ENCODE measurements at places on chromosomes 5 and 9.
A peak's percentile ranks its signal among the peaks of the same experiment; 100 is the strongest.

DNA sequence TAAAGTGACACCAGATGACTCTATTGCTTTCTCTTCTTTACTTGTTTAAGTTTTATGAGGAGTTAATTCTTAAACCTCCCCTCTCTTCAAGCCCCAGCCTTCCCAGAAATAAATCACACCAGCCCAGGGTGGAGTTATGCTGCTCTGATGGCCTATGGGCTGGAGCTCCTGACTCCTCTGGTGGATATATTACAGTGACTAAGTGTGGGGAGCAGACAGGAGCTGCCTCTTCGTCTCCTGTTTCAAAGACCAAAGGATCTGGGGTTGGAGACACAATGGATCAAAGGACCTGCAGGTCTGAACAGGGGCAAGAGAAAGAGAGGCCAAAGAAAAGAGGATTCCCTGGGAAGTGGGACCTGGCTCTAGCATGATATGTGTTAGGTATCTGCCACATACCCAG lies 312.0 kb upstream of the MSX2 start:
- DNase-seq, result no peak

GRCh38 chr9:133255371-133256135 lies 19.4 kb downstream of the ABO start:
- DNase-seq, result no peak

DNA sequence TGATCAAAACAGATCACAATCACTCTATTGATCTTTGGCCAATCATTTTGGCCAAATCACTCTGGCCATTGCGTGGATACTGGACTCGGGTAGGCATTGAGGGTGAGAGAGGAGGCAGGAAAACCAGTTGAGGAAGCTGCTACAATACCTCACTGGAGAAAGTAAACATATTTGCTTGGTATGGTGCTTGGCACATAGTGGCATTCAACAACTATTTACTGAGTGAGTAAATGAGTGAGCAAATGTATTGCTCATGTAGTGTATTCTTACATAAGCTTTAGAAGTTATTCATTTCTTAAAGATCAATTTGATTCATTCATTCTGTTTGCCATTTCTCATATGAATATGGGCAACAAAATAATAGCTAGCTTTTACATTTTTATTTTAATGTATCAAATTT lies 4.0 kb upstream of the DEPDC1B start:
- DNase-seq, result no peak

DNA sequence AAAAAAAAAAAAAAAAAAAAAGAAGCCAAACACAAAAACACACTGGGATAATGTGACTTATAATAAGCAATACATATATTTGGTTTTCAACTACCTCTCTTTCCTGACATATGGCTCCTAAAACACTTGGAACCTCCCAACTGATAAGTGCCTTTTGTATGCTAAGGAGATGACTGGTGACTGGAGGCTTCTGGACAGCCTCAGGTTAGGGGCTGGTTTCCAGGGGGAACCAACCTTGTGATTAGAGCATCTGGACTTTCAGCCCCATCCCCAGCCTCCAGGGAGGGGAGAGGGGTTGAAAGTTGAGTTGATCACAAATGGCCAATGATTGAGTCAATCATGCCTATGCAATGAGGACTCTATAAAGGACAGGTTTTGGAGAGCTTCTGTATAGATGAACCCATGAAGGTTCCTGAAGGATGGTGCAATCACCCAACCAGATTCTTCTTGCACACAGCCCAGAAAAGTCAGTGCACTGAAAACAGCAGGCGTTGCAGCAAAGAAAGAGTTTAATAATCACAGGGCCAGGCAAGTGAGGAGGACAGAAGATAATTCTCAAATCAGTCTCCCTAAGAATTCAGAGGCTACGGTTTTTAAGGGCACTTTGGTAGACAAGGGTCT lies 276.7 kb downstream of the AUH start:
- no peak for DNase-seq

DNA sequence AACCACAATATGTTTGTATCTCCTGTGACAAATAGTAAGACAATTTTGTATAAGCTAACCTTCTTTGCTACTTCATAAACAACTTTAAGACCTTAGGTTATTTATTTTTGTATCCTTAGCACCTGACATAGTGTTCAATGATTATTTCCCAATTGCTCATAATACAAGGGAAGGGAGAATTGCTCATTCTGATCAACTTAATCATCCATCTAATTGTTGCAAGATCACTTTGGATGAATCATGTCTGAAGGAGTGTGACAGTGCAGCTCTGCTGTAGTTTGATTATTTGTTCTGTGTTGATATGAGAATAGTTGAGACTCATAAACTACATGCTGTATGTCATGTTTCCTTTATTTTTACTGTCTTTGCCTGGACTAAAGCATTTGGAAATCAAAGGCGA lies 721.3 kb upstream of the SEMA6A start:
- DNase-seq, result no peak

DNA sequence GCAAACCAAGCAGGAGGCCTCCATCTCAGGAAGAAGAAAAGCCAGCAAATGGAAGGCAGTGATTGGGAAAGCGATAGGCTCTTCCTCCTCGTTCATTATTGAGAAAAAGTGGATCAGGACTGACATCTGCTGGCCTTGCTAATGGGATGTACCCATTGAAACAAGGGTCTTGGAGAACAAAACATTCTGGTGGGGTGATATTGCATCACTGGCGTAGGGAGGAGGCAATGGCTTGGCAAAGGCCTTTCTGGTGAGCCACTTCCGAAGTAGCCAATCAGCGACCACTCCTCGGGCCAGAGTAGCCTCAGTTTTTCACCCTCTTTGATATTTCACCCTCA lies 86.7 kb upstream of the NFIB start:
- peak; percentile 85 for DNase-seq

DNA sequence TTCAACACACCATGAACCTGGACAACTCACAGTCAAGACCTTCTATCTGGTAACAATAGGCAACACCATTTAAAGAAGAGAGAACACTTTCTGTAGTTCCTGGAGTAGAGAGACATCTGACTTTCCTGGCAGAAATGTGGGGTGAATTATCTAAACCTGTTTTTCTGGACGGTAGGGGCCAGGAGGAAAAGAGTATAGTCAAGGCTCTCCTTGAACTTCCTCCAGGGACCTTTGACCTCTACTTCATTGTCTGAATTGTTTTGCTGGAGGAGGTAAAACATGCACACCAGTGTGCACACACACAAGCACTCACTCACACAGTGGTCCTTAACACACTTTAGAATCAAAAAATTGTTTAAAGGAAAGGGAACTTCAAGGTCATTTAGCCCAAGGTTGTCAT lies 13.2 kb downstream of the S100Z start:
- DNase-seq, result no peak

- no peak for DNase-seq
Measured at GRCh38 chr5:51172903-51173626, 210.2 kb upstream of the ISL1 start.

- no peak for DNase-seq
Measured at GRCh38 chr5:56116599-56117141, 116.5 kb downstream of the ANKRD55 start.

- no peak for DNase-seq
Measured at GRCh38 chr5:96957254-96958049, 21.6 kb downstream of the LNPEP start.

- DNase-seq, result no peak
Measured at GRCh38 chr9:114371343-114371944, 16.3 kb downstream of the AKNA start.

DNA sequence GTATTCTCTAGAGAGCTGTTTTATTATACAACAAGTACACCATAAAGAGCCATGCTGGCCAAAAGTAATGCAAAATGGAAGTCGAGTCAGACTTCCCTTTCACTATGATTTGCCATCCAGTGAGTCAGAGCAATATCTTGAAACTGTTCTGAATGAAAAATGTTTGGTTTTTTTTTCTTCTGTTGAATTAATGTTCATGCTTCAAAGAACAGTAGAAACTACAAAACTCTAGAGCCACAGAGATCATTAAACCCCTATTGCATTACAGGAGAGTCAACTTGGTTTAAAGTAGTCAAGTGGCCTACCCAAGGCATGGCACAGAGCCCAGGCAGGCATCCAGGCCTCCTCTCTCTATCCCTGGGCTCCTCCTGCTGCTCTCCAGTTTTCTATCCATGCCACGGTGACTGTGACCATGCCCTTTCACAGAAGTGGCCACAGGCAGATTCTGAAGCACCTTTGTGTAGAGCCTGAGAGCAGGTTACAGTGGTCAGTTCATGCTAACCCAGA lies 358.9 kb downstream of the DEPDC1B start:
- DNase-seq, result peak; percentile 3

DNA sequence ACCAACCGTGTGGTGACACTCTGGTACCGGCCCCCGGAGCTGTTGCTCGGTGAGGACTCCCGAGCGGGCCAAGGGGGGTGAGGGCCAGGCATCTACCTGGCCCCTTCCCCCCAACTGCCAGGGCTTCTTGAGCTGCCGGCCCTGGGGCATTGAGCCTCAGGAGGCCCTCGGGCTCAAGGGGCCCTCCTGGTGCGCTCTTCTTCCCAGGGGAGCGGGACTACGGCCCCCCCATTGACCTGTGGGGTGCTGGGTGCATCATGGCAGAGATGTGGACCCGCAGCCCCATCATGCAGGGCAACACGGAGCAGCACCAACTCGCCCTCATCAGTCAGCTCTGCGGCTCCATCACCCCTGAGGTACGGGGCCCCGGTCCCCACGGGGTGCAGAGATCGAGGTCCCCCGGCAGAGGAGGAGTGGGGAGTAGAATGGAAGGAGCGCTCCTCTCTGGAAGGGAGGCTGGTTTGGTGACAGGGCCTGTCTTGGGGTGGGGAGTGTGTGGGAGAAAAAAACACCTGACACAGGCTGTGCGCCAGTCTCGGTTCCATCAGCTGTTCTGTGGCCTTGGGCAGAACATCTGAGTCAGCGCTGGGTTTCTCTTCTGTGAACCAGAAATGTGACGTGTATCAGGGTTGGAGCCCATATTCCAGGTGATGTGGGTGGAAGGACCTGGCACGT lies 2.6 kb downstream of the CDK9 start:
- no peak for DNase-seq

DNA sequence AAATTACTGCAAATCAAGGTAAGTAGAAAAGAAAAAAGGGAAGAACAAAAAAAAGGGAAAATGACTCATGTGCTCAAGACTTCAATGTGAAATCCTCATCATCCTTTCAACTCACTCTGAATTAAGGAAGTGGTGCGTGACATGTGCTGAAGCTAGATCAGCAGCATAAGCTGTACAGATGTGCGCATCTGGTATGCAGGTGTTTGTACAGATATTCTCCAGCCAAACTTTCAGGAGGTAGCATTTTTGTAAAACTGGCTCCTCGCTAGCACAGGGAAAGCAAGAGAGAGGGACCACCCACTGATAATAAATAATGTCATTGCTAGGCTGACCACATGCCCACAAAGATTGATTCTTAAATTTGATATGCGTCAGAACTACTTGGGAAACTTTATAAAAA lies 253.9 kb upstream of the RGMB start:
- no peak for DNase-seq

DNA sequence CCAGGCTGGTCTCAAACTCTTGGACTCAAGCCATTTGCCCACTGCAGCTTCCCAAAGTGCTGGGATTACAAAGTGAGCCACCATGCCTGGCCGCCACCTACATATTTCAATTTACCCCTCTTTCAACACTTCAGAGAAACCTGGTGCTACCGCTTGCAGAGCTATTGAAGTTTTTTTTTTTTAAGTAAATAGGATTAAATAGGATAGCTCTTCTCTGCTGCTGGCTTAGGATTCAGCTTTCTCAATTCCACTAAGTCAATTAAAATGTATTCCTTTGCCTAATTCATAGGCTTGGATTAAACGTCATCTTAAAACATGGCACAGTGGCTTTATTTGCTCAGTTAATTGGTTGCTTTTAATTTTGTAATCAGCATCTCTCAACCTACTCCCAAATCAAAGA lies 41.0 kb downstream of the KIAA1191 start:
- DNase-seq, result no peak

GRCh38 chr9:103427696-103428095 lies 432.6 kb downstream of the CYLC2 start:
- peak; percentile 16 for DNase-seq

DNA sequence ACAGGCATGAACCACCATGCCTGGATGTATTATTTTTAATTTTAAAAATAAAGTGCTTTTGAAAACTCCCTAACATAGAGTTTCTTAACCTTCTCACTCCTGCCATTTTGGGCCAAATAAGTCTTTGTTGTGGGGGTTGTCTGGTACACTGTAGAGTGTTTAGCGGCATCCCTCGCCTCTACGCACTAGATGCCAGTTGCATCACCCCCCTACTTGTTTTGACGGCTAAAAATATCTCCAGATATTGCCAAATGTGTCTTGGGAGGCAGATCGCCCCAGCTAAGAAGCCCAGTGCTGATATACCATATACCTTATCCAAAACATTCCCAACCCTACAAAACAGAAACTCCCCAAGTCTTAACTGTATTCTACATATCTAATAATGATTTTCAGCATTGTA lies 54.6 kb downstream of the SCAI start:
- DNase-seq, result no peak

DNA sequence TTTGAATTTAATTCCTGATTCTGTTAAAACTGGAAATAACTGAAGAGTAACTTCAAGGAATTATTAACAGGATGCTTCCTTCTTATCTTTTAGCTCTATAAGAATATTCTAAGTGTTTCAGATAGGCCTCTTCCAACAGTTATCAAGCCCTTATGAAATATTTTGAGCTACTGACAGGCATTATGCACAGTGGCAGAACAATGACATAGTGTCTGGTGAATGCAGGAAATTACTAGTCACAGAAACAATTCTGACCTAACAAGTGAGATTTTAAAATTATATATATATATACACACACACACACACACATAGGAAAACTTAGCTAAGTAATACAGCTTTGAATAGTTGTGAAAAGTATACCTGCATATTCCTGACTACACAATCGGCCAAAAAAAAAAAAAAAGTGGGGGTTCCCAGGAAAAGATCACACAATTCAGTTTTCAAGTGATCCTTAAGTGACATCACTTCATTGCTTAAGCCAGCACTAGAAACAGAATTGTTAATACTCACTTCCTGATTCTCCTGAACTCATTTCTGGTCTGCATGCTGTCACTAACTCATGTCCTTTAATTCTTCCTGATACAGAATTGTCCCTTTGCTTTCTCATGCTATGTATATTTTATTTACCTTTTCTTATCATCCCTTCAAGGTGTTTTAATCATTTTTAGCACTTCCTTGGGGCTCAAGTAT lies 77.3 kb downstream of the SLC25A46 start:
- no peak for DNase-seq

Measured in astrocyte of the cerebellum (primary cell).